Pons (tissue), 1 donor: ENCODE measurements at places on chromosomes 11 and 22.

DNA sequence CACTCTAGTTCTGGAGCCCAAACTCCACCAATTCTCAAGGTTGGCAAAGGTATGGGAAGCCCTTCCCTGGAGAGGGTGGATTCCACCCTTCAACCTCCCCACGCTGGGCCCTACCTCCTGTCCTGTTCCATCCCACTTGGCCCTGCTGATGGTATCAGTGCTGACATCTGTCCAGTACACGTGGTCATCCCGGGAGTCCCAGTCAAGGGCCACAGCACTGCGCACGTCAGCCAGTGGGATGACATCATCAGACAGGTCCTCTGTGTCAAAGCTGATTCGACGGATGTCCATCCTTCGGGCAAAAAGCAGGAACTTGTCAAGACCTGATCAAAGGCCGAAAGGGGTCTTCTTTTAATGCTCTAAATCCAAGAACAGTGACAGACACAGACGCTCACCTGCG, 32.1 kb downstream of the LRP4 start:
- DNase-seq, result no peak

GRCh38 chr11:86553265-86553664, 119.2 kb downstream of the ME3 start:
- DNase-seq, result no peak

DNA sequence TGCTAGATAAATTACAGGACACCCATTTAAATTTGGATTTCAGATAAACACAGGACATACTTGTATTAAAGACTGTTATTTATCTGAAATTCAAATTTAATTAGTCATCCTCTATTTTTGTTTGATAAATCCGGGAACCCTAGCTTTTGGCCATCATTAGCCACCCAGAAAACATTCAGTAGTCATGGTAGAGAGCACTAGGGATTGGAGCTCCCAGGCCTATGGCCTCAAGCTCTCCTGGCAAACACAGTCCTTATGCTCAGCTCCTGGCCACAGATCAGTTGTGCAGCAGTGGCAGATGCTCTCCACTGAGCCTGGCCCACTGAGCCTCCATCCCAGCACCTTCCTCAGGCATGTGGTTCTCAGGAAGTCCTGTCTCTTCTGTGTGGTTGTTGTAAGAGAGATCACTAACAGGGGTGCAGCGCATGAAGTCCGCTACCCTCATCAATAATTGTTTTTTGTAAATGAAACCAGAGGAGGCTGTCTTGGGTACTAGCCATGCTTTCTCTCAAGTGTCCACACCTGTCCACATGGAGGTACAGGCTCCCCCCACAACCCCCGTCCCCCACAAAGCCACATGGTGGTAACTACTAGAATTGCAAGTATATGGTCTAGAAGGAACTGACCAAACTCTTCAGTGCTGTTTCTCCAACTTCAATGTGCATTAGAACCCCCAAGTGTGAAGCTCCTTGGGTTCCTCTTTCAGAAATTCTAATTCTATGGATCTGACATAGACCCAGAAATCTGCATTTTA, 1.1 kb upstream of the IRAG1 start:
- DNase-seq, result no peak

DNA sequence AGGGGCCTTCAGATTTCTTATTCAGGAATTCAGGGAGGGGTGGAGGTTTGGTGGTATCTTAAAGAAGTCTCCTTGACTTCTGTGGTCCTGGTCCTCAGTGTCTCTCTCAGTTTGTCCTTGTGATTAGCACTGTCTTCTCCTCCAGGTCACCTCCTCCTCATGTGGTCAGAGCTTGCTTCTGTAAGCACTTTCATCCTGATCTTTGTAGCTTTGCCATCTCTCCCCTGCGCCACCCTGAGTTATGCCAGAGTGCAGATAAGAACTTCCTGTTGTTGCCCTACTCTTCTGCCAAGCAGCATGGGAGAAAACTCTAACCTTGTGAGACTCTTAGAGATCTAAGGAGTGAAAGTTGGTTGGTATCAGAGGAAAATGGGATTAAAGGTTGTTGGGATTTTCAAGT, 30.9 kb downstream of the MICAL2 start:
- DNase-seq, result no peak

- no peak for DNase-seq
These were observed 96.9 kb downstream of the CCDC34 start for GRCh38 chr11:27266125-27266524.

DNA sequence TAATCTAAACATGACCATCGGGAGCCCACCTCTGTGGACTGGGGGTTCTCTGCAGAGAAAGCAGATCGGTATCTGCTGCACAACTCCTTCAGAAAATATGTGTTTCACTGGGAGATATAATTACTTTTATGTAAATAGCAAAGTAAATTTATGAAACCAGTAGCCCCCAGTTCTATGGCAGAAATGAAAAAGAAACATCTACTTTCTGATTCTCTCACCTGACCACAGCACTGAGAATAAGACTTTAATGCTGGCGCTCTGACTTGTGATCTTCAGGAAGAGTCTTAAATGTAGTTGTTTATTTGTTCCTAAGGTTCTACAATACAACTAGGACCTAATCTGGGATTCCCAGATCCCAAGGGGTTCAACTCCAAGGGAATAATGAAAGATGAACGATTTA, 518.0 kb downstream of the DLG2 start:
- DNase-seq, result no peak

DNA sequence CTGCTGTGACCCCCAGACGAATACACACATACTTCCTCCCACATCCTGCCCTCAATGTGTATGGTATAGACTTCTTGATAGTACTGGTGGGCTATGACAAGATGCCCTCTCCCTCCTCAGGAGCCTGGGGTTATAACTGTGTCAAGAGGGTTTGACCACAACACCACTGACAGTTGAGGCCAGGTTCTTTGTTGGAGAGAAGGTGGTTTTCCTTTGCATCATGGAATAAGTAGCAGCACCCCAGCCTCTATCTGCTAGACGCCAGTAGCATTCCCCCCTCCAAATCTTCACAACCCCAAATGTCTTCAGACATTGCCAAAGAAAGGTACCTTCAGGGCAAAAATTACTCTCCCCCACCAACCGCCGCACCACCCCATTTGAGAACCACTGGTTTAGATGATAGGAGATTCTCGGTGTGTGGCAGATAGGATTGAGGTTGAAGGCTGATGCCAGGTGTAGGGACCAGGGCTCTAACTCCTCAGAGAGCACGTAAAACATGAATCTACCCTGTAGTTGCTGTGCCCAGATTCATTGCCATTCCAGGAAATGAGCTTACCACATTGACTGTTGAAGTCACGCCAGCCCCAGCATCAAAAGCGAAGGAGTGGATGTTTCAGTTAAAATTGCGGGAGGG, 5.5 kb upstream of the MYO18B start:
- no peak for DNase-seq

DNA sequence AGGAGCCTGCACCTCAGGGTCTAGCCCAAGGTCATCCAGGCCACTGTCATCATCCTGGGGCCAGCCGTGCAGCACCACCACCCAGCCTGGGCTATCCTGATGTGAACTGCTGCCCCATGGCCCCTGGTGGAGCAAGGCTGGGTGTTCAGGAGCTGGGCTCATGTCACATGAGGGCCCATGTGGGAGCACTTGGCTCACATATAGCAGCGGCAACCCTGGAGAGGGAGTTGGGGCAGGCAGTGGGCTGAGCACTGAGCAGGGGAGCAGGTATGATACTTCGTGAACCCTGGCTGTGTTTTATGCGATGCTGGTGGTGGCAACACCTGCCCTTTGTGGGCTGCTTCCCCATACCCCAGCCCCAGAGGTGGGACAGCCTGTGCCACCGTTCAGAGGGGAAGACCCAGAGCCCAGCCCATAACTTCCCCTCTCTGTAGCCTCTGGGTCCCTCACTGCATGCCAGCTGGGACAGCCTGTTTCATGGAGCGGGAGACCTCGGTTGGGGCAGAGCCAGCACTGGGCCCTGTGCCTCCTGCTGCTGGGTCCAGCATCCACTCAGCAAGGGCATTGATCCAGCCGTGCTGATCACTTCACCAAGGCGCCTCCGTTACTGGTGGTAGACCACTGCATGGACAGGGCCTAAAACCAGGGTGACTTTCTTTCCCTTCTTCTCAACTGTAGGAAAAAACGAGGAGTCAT, 62.5 kb upstream of the SUSD2 start:
- no peak for DNase-seq

DNA sequence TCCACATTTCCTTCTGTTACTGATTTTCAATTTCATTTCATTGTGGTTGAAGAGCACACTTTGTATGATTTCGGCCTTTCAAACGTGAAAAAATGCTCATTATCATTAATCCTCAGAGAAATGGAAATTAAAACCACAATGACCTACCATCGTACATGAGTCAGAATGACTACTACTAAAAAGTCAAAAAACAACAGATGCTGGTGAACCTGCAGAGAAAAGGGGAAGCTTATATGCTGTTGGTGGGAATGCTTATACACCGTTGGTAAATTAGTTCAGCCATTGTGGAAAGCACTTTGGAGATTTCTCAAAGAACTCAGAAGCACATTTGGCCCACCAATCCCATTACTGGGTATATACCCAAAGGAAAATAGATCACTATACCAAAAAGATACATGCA, 57.6 kb downstream of the DLG2 start:
- DNase-seq, result no peak

DNA sequence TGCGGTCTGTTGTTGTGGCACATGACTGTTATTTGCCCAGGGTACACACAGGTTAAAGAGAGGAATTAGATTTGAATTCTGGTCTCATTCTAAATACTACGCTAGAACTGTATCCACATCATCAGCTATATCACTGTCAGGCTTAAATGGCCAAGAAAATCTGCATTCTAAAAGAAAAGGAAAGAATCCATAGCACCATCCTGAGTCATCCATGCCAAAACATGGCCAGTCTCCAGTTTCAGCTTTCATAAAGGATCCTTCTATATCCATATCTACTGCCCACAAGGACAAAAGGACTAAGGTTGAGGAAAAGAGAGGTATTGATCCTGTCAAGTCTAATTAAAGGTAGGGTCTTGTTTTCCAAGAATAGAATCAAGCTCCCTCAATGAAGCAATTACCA, 73.6 kb upstream of the GDPD4 start:
- no peak for DNase-seq

DNA sequence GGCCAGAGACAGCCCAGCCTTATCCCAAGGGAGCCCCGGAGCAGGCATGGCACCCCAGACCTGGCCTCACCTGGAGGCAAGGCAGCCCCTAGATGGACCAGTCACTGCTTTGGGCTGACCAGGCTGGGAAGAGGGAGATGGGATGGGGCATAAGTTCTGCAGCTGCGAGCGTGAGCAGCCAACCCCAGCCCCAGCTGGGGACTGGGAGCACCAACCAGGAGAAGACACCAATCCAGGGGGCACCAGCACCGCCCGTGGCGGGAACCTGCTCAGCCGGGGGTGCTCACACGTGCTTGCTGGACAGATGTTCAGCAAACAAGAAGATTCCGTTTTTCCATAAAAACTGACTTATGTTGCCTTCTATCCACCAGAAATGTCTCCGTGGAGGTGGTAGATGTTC, 16.2 kb upstream of the FADD start:
- no peak for DNase-seq

DNA sequence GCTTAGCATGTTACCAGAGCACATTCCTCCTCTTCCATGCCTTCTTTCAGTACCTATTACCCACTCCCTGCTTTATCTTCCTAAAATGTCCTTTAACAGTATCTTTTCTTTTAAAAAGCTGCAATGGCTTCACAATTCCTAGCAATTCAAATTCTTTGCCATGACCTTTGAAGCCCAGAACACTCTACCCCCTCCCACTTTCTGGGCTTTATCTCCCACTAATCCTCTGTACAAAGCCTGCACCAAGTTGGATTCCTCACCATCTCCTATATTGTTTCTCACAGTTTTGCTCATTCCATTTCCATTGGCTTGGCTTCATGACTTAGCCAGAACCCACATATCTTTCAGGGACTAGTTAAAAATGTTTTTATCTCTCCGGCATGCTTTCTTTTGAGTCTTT, 80.9 kb downstream of the FAM76B start:
- no peak for DNase-seq
